ENCODE measurements at places on chromosomes 7 and 10.

DNA sequence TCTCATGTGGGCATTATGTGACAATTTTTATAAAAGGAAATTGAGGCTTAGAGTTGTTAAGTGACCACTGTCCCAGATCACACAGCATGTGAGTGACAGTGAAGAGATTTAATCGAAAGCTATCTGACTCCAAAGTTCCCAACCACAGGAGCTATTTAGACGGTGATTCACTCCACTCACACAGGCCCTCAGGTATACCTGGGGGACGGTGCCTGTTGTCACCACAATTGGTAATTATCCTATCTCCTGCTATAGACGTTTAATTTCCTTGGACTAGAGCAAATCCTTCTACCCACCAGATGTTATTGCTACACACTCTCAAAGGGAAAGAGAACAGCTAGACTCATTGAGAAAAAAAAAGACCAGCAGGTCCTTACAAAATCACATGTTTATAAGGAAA is 145.5 kb downstream of the KLF6 start:
- DNase-seq: no peak

DNA sequence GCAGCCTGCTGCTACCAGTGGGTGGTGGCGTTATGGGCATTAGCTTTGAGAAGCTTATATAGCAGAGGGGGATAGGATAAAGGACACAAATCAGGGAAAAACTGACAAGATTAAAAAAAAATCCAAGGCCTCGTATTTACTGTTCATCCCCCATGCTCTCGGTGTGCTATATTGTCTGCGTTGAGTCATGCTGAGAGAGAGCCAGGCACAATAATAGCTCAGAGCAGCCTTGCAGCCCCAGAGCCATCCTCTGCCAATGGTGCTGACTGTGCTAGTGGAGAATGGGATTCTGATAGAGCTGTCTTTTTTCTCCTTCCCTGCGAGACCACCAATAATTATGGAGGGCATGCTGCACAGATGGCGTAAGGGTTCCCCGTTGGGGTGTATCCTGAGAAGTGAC is 51.7 kb upstream of the FZD1 start:
- no peak for DNase-seq

GRCh38 chr7:94949532-94949931 is 42.1 kb downstream of the PPP1R9A start:
- no peak for DNase-seq

DNA sequence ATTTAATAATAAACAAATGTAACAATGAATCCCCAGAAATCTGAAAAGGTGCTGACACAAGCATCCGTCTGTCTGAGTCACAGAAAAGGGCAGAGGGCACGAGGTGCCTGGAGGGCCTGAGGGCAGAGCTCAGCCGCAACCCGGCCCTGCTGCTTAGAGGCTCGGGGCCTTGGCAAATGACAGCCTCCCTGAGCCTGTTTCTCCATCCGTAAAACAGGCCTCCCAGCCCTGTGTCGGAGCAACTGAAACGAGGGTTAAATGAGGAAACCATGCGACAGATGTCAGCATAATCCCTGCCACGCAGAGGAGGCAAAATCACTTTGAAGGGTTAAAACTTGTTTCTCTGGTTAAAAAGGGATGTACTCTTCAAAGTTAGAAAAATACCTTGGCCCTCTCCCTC is 24.9 kb downstream of the NUDT1 start:
- DNase-seq: no peak

- DNase-seq: no peak
Observed at GRCh38 chr10:124294811-124295770, 123.6 kb downstream of the OAT start.

DNA sequence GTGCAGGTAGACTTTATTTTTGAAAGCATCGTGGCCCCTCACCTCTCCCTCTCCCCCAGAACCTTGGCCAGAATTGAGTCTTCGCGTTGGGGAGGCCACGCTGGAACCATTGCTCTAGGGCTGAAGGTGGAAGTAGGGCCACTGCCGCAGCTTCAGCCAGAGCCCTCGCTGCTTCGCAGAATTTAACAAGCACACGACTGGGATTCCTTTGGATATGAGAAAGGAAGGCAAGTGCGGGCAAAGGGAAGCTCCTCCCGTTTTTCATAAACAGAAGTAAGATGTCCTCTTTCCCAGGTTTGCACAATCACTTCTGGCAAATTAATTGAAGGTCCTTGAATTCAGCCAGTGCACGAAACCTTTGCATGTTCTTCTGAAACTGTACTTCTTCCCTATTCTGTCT is 168.1 kb downstream of the CCDC3 start:
- DNase-seq: no peak

DNA sequence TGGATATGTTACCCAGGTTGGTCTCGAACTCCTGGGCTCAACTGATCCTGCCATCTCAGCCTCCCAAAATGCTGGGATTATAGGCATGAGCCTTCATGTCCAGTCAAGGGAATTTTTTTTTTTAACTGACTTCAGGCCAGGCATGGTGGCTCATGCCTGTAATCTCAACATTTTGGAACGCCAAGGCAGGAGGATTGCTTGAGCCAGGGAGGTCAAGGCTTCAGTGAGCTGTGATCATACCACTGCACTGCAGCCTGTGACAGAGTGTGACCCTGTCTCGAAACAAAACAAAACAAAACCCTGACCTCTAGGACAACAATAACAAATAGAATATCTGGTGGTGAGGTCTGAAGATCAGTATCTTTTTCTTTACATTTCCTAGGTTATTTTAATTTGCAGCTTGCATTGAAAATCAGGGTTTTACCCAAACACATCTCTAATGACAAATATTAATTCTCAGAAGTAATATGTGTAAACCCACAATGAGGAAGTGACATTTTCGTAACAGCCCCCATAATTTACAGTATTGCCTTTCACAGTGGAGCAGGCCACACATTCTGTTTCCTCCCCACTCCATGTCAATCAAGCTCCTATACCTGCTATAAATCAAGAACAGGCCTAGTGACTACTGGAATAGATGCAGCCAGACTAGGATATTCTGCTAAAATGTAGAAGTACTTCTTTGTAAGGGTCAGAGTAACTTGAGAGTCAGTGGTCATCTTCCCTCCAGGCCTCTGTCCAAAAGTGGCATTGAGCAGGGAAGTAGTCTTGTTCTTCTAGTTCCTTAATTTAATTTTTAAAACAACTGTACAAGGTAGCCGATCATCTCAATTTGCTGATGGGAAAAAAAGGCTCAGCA is 43.3 kb upstream of the ECHDC3 start:
- DNase-seq: no peak

DNA sequence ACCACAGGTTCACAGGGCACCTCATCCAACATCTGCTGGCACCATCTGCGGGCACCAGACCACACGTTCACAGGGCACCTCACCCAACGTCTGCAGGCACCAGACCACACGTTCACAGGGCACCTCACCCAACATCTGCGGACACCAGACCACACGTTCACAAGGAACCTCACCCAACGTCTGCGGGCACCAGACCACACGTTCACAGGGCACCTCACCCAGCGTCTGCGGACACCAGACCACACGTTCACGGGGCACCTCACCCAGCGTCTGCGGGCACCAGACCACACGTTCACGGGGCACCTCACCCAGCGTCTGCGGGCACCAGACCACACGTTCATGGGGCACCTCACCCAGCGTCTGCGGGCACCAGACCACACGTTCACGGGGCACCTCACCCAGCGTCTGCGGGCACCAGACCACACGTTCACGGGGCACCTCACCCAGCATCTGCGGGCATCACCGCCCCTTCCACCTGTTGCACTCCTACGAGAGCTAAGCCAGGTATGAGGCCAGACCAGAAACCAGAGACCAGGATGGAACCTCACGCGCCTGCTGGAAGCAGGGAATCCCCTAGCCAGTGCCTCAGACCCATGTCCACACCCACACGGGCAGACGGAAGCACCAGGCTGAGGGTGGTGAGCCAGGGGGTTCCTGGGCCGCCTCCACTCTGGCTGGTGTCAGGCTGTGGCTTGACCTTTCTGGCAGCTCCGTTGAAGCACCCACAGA is 182.8 kb downstream of the MAD1L1 start:
- DNase-seq: no peak

DNA sequence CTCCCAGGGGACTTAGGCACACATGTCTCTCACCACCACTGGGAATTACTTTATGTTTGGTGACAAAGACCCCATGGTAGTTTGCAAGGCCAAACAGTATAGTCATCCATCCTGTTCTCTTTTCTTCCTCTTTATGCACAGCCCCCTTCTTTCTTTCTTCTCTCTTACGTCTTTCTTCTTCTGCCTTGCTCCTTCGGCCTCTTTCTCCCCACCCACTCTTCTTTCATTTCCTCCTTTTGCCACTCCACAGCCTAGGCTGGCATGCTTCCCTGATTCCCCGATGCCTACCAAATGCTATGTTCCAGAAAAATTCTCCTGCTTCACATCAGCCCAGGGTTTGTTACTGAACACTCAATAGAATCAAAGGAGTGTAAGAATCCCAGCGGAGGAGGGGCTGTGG is 62.4 kb upstream of the MKLN1 start:
- no peak for DNase-seq

GRCh38 chr7:34070511-34071323 is 165.4 kb downstream of the BMPER start:
- no peak for DNase-seq

- DNase-seq: no peak
Observed at GRCh38 chr10:112379635-112380296, 5.8 kb downstream of the ACSL5 start.

DNA sequence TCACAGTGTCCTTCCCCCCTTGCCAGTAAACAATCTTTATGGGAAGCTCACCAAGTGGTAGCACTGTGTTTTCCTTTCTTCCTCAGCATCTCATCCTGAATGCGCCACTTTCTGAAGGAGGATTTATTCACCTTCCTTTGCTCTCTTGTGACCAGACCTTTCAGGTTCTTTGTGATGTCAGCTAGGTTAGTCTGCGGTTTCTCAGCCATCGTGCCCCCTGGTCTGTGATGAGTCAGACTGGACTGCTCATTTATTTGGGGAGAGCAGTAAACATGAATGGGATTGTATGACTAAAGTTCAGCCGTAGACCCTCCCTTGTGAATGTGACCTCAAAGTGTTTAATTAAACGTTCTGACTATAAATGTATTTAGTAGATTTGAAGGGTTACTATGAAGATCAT is 235.1 kb upstream of the CELF2 start:
- no peak for DNase-seq

- no peak for DNase-seq
Observed at GRCh38 chr7:42087616-42088015, 149.4 kb downstream of the GLI3 start.

DNA sequence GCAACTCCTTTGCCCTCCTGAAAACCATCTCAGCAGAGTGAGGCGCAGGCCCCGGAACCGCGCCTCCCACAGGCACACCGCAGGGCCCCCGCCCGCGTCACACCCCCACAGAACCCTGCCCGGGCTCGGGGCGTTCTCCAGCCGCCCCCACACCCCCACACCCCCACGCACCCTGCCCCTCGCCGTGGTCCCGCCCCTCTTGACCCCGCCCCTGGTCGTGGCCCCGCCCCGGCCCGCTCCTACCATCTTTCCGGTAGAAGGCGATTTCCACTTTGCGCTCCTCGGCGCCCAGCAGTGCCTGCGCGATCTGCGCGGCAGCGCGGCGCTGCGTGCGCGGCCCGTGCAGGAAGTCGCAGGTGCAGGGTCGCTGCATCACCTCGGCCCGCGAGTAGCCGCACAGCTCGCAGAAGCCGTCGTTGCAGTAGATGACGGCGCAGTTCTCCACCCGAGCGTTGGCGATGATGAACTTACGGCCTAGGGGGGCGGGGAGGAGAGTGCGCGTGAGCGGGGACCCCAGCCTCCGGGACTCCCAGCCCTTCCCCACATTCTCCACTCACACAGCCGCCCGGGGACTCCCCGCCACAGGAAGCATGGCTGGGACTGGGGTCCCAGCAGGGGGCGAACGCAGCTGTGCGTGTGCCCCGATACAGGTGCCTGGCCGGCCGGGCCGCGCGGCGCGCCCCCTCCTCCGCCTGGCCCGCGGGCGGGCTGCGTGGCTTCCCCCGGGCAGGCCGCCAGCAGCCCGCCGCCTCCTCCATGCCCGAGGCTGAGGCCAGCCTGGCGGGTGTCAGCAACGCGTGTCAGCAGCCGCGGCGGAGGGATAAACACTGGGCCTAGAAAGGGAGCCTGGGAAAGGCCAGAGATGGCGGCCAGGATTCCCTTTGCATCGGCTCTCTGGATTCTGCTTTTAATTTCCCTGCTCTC is 3.4 kb downstream of the KCNH2 start:
- peak; percentile 81 for DNase-seq

- no peak for DNase-seq
Observed at GRCh38 chr10:43479275-43479674, 42.4 kb downstream of the ZNF487 start.

- DNase-seq: no peak
Observed at GRCh38 chr7:55304018-55304762, 60.9 kb upstream of the LANCL2 start.

GRCh38 chr10:60977161-60978122 is 33.5 kb upstream of the RHOBTB1 start:
- no peak for DNase-seq

GRCh38 chr10:78870458-78870857 is 198.3 kb upstream of the ZMIZ1 start:
- DNase-seq: no peak

DNA sequence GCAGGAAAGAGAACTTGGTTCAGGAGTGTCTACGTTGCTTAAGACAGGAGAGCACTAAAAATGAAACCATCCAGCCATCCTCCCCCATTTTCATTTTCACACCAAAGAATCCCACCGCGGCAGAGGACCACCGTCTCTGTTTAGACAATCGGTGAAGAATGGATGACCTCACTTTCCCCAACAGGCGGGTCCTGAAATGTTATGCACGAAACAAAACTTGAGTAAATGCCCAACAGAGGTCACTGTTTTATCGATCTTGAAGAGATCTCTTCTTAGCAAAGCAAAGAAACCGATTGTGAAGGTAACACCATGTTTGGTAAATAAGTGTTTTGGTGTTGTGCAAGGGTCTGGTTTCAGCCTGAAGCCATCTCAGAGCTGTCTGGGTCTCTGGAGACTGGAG is 1.4 kb upstream of the IL6 start:
- DNase-seq: no peak

GRCh38 chr7:64834989-64835388 is 40.8 kb downstream of the ZNF138 start:
- no peak for DNase-seq

- DNase-seq: no peak
Observed at GRCh38 chr7:139366400-139366799, 6.7 kb downstream of the LUC7L2 start.

- DNase-seq: no peak
Observed at GRCh38 chr10:3836222-3836820, 51.3 kb upstream of the KLF6 start.

DNA sequence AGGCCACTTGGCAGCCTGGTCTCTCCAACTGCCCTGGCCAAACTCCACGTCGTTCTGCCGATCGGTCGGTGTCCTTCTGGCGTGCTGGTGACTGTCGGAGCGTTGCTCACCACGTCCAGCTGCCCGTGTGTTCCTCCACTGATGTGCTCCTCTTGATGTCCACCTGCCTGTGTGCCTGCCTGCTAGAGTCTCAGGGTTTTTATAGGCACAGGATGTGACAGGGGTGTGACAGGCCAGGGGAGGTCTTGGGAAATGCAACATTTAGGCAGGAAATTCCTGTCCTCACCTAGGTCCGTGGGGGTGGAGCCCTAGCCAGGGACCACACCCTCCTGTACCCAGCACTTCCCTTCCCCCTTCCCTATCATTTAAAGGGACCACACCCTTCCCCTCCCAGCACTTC is 25.2 kb upstream of the CFAP46 start:
- DNase-seq: no peak

- no peak for DNase-seq
Observed at GRCh38 chr10:44832595-44833390, 78.3 kb upstream of the TMEM72 start.
